Stimulated activated CD4-positive, alpha-beta T cell treated with anti-CD3 and anti-CD28 coated beads, TNF-alpha, amount 100 ng/mL, for 24 hours (primary cell): ENCODE measurements at places on chromosomes 2 and 18.

GRCh38 chr2:145984580-145984979 lies 1464.7 kb upstream of the ZEB2 start:
- no peak for DNase-seq

GRCh38 chr2:121768143-121768755 lies 12.8 kb downstream of the TSN start:
- no peak for DNase-seq

- DNase-seq: no peak
These were observed 42.3 kb downstream of the SPRED2 start for GRCh38 chr2:65390134-65390533.

DNA sequence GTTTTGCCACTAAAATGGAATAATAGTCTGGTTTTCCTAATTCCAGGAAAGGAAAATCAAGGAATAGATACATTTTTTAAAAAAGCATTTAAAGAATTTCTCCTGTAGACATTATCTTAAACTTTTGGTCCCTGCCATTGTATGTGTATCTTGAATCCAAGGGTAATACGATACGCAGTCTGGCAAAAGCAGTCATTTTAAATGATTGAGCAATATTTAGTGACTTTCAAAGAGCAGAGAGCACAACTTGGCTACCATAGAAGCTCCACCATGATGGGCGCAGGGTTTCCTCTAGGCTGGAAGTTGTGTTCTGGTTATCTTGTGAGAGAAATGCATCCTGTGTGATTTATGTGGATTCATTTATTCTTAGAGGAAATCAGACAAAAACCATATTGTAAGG lies 92.9 kb downstream of the NEDD4L start:
- no peak for DNase-seq

DNA sequence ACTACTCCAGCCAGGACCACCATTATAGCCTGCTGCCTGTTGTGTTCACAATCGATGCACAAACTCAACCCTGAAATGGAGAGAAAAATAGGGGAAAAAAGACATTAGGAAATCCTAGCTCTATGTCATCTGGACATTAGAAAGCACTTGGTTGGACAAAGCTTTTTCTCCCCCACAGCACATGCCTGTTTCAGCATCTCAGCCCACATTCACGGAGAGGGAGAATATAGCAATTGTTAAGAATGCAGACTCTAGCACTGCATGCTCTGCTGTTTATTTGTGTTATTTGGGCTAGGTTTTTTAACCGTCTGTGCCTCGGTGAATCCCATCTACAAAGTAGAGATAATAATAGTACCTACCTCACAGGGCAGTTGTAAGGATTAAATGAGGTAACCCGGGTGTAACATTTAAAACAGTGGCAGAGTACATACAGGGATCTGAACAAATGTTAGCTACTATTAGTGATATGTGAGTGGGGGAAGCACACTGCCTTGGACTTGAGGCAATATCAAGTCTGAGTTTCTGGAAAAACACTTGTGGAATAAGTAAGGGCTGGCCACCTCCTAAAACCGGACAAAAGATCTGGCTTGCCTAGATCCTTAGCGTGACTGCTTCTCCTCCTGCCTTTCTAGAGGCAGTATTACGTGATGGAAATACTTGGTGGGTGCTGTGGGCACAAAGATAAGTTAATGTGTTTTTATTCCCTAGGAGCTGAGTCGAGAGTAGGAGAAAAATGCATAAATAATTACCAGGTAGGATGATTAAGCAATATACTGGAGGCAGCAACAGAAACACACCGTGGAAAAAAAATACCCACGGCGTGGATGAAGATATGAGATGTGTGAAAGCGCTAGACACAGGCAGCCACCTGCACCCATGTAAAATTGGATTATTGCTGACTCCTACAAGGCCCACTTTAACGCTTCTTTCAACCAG lies 1.0 kb upstream of the PPP1CB start:
- DNase-seq: peak; percentile 16

DNA sequence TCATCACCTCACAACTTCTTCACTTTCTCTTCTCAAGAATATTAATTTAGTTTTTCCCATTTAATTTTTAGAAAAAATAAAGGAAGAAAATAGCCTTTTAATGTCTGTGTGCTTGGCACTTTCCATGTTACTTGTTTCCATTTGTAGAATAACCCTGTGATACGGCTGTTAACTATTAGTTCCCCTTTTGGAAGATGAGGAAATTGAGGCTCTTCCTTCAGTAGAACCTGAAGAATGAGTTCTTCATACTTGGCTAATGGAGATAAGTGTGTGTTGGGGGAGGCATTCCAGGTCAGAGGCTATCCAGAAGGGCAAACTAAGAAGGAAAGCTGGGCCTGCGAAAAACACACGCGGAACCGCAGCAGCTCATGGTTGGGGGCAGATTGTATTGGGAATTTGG lies 38.3 kb downstream of the ZNF532 start:
- DNase-seq: no peak

- DNase-seq: peak; percentile 31
These were observed 683 bp upstream of the DNAJC27 start for GRCh38 chr2:24972315-24972961.

GRCh38 chr2:47300609-47301276 lies 102.2 kb upstream of the MSH2 start:
- DNase-seq: no peak

- no peak for DNase-seq
These were observed 76.2 kb downstream of the NPAS2 start for GRCh38 chr2:100895934-100896685.

- DNase-seq: no peak
These were observed 50.5 kb upstream of the NT5C1B start for GRCh38 chr2:18639756-18640453.

DNA sequence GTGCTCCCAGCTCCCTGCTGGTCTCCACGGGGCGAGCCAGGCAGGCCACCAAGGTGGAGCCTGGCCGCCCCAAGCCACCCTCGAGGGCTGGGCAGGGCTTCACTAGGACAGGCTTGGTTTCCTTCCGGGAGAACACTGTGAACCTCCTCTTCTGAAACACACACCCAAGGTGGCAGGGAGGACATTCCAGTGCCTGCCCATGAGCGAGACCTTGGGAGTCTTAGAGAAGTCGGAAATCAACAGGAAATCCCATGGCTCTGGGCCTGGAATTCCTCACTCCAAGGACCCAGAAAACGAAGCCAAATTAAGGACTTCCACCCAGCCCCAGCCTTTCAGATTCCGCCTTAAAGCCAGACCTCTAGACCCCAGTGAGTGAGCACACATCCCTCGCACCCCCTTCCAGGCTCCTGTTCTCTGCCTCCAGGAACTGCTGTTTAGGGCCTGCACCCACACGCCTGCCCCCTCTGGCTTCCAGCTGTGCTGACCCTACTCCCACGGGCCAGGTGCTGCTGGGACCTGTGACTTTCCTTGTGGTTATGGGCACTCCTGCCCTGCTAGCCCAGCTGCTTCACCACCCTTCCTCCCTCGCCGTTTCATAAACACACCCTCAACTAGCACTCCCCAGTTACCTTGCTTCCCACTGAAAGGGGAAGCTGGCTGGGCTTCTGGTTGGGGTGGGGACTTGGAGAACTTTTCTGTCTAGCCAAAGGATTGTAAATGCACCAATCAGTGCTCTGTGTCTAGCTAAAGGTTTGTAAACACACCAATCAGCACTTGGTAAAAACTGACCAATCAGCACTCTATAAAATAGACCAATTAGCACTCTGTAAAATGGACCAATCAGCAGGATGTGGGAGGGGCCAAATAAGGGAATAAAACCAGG lies 13.7 kb downstream of the GPR17 start:
- no peak for DNase-seq

DNA sequence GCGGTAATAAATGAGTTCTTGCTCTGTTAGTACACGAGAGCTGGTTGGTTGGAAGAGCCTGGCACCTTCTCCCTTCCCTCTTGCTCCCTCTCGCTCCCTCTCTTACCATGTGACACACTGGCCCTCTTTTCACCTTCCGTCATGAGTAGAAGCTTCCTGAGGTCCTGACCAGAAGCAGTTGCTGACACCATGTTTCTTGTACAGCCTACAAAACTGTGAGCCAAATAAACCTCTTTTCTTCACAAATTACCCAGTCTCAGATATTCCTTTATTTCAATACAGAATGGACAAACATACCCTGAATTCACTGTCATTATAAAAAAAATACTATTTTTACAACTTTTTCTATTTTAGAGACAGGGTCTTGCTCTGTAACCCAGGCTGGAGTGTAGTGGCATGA lies 40.7 kb downstream of the EMILIN2 start:
- no peak for DNase-seq

DNA sequence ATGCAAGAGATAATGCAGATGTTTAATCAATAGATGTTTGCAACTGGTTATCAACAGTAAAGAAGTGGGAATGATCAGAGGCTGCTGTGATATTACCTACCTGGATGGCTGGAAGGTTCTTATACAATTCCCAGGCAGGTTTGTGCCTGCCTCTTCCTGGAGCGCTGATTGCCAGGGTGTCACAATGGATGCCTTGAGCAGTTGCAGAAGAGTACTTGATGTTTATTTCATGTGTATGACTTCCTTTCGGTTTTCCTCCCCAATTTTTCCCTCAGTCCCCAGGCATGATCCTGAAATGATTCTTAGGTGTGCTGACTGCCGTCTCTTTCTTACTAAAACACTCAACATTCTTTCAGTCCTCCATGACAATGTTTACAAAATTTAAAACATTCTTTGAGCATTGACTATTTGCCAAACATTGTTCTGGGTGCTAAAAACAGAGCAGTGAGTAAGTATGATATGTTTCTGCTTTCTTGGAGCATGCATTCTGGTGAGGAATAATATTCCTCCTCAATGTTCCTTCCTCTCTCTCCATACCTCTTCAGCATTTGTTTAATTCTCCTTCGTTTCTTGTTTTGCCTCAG lies 416.6 kb upstream of the TRIB2 start:
- no peak for DNase-seq

DNA sequence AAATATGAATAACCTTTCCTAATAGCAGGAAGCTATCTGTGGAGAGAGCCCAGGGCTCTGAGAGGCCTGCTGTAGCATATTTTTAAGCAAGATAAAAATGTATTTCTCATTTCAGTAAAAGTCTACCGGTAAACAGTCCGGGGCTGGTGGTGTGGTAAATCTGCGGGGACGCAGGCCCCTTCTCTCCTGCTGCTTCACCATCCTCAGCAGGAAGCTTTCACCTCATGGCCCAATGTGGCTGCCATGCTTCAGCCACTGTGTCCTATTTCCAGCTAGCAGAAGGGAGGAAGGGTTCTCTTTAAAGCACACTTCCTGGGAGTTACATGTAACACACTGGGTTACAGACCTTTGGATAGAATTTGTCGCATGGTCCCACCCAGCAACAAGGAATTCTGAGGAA lies 79.5 kb upstream of the ODC1 start:
- DNase-seq: no peak
